Stimulated activated CD8-positive, alpha-beta memory T cell treated with anti-CD3 and anti-CD28 coated beads, Interleukin-2, amount 100 ng/mL, for 48 hours (primary cell): ENCODE measurements at places on chromosomes 6 and 20.

GRCh38 chr20:47854687-47855212 is 69.5 kb upstream of the SULF2 start:
- no peak for DNase-seq

- no peak for DNase-seq
These were observed 3.9 kb downstream of the NOL4L start for GRCh38 chr20:32580970-32581838.

GRCh38 chr6:116444575-116444974 is 16.6 kb upstream of the CALHM6 start:
- DNase-seq: no peak

- DNase-seq: no peak
These were observed 20.8 kb downstream of the RRBP1 start for GRCh38 chr20:17661121-17661744.

GRCh38 chr20:4444404-4444803 is 277.3 kb upstream of the PRND start:
- no peak for DNase-seq

- DNase-seq: no peak
These were observed 717.3 kb upstream of the POU3F2 start for GRCh38 chr6:98117068-98117467.

GRCh38 chr6:105400501-105400900 is 2.4 kb downstream of the PREP start:
- no peak for DNase-seq

GRCh38 chr6:31970604-31971271 is 1.2 kb downstream of the DXO start:
- no peak for DNase-seq

DNA sequence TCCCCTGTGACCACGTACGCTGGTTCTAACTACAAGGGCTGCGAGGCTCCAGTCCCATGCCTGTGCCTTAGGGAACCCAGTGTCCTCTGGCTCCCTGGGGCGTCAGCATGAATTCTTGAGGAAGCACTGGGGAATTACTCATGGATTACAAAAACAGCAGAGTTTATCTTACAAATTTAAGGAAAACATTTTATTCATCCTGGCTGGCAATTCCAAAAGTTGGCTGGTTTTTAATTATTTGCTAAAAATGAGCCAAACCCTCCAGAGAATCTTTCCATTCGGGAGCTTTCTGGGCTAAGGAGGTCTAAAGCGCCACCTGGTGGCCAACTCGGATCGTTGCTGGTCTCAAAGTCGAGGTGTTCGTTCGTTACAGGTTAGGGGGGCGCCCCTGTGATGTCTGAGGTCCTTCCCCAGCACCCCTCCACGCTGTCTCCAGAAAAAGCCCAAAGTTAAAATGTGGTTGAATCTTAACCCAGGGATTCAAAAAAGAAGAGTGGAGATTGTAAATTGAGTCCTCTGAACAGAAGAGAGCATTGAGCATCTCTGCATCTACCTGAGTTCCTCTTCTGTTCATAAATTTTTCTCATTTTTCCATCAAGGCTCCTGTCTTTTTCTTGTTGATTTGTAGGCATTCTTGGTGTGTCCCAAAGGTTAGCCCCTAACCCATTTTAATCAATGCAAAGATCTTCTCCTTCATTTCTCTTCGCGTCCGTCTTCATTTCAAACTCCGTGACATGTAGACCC is 99.4 kb downstream of the BFSP1 start:
- peak; percentile 27 for DNase-seq

GRCh38 chr20:46306743-46307138 is 1.6 kb downstream of the CDH22 start:
- DNase-seq: no peak

DNA sequence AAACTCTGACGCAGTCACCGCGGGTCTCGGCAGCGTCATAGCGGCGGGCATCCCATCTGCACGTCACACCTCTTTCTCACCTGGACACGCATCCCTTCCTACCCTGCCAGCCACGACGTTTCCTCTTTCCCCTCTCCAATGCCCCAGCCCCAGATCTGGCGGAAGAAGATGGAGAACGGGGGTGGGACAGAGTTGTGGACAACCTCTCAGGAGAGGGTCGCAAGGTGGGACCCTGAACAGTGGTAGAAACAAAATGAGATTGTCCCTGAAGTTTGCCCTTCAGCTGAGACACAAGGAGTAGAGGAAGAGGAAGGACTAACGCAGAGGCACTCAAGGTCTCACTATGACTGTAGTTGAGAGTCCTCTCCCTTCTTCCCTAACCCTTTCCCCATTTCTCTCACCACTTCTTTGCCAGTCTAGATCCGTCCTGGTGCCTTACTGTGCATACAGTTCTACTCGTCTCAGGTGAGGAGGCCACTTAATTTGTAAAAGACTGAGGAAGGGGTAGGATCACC is 562 bp downstream of the TRIM39 start:
- DNase-seq: no peak

DNA sequence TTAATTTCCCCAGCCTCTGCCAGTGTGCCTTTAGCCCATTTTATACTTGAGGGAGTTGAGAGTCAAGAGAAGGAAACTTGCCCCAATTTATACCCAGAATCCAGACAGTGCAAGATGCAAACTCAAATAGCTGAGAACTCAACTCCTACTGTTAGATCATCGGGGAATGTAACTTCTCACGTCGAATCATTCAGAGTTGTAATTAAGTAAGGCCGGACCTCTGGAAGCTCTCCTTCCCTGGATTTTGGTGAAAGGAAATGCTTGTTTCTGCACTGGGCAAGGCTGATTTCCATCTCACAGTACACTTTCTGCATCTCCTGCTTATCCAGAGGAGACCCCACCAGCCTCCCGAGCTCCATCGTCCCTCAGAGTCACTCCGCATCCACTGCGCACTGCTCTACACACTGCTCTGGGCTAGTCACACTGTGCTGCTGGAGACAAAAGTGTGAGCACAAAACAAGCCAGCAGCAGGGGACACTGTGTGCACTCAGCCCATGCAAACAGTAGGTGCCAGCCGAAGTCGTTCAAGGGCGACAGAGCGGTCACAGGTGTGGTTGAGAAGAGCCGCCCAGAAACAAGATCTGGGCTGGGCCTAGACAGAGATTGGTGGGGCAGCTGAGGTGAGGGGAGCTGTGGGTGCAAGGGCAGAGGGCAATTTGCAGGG is 150.4 kb upstream of the QKI start:
- DNase-seq: no peak

DNA sequence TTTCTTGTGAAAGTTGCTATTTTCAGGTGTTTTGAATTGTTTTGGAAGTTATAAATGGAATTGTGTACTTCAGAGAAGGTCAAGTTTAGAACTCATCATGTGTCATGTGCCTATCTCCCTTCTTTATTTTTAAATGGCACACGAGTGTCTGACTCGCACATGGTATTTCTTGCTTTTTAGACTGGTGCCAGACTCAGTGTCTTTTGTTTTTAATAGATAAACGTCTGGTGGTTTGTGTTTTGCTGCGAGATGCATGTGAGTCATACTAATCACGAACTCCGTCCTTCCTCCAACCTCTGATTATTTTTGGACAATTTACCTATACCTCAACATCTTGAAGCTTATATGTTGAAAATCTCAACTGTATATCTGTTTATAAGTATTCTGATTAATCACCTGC is 292.1 kb downstream of the CDKAL1 start:
- DNase-seq: no peak

DNA sequence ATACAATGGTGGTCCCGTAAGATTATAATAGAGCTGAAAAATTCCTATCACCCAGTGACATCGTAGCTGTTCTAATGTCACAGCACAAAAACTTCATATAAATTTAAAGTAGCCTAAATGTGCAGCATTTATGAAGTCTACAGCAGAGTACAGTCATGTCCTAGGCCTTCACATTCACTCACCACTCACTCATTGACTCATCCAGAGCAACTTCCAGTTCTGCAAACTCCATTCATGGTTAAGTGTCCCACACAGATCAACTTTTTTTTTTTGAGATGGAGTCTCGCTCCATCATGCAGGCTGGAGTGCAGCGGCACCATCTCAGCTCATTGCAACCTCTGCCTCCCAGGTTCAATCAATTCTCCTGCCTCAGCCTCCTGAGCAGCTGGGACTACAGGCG is 20.9 kb upstream of the KCNG1 start:
- no peak for DNase-seq

DNA sequence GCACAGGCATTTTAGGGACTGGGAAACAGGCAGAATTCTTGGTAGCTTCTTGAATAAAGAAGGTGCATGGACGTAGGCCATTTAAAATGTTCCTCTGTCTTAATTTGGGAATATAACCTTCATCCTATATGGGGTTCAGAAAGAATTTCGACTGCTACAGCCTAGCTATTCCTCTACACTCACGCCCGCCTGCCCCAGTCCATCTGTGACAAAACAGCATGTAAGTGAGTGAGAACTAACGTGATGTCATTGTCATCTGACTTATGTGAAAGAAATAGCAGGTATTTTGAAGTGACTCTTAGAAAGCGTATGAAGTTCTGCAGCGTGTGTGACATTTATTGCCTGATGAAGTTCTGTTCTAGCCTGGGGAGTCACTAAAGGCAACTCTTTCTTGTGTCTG is 52.2 kb upstream of the SLC22A1 start:
- DNase-seq: no peak

- no peak for DNase-seq
These were observed 538.0 kb upstream of the ID4 start for GRCh38 chr6:19299129-19299528.

GRCh38 chr6:136226674-136227377 is 23.3 kb downstream of the MTFR2 start:
- DNase-seq: no peak

DNA sequence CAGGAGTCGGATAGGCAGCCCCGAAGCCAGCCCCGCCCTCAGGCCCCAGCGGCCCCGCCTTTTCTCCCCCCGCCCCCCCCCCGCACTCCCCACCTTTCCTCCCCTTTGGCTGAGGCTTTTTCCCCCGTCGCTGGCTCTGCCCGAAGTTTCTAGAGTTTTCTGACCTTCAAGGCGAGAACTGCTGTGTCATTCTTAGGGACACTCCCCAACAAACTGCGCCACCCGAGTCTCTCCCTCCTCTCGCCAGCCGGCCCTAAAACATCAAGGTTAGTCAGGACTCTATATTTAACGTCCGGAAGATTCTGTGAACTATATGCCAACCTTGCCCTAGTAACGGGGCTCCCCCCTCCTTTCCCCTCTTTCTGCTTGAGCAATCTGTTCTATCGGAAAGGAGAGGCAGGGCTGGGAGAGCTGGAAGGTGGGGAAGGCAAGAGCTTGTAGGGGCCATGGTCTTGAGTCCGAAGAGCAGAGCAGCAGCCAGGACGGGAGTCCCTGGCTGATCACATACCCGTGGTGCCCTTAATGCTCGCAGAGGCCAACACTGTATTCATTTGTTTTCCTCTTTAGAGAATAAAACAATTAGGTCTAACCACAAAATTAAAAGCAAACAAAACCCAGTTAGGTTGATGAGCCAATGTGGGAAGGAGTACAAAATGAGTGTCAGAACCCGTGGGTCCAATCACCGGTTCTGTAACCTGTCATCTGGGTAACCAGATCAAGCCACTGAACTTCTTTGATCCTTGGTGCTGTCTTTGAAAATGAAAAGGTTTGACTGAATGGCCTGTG is 5.3 kb upstream of the HSPA1B start:
- peak; percentile 43 for DNase-seq
